ENCODE measurements at places on chromosomes 11 and 22. TPM values are rescaled to one million over a fixed set of nuclear protein-coding genes. Genes with fewer than 3 reads are reported as not detected.
A peak's percentile ranks its signal among the peaks of the same experiment; 100 is the strongest.

GRCh38 chr11:112321501-112322172 lies 61.0 kb upstream of the PLET1 start:
- peak; percentile 79 for DNase-seq

Gene C11orf98
- total RNA-seq: 15.3 TPM

Gene PNPLA5
- total RNA-seq: not detected

Gene OR51B2
- total RNA-seq: 0.27 TPM
